ENCODE measurements at places on chromosomes 12 and 14.

DNA sequence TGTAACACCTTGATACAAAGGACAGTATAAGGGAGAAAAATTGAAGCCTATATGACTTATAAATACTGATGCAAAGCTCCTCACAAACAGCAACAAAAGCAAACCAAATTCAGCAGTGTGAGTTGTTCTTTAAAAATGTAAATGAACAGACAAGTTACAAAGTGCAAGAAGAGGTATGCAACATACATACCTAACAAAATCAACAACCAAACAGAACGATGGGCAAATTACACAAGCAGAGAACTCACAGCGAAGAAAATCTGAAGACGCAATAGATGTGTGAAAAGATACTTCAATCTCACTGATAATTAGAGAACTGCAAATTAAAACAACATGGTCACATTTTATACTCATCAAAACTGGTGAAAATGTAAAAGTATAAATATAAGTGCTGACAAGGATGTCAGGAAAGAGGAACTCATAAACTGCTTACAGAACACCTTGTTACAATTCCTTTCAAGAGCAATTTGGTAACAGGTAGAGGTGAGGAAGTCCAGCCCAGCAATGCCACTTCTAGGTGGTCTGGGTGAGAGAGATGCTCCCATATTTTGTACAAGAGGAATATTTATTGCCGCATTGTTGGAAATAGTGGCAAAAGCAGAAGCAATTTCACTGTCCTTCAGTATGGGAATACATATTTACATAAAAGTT lies 47.3 kb downstream of the CORO1C start:
- DNase-seq, result no peak

DNA sequence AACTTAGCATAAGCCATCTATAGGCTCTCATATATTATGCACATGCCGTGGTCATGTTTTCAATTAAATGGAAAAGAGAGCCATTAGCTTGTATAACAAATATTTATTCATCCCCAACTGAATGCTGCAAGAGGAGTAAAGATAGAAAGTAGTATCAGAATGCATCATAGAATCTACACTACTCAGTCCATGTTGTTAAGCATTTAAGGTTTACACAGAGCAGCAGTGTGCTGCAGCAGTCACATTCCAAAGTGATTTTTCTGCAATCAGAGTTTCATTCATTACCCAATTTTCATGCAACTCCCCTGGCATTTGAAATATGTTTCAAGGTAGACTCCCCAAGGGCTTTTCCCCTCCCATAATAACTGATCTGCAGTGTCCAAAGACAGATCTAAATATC lies 82.2 kb upstream of the LMO3 start:
- DNase-seq, result no peak

- DNase-seq, result no peak
Measured at GRCh38 chr12:85603556-85603955, 232.7 kb downstream of the RASSF9 start.

DNA sequence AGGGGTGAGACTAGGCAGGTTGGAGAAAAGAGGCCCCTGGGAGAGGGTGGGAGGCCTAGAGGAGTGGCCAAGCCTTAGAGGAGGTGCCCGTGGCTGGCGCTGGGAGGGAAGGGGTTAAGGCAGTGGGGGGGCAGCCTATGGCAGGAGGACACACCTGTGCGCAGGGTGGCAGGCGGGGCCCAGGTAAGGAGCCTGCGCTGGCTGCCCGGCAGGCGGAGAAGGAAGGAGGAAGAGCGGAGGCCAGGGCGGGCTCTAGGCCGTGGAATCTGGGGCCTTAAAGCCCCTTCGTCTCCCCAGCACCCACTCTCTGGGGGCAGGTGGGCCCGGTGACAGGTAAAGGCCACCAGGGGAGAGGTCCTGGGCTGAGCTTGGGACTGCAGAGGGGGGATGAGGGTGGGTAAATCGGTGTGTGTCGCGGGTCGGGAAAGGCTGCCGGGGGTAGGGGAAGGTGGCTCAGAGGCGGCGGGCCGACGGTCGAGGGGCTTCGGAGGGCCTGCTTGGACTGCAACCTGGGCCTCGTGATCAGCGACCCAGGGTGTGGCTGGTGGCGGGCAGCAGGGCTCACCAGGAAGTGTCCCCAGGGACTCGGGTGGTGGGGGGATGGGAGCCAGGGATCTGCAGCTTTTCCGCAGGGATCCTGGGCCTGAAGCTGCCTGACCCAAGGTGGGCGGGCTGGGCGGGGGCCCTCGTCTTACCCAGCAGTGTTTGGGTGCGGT lies 7.3 kb downstream of the PHB2 start:
- DNase-seq, result no peak

- no peak for DNase-seq
Measured at GRCh38 chr12:100833282-100833681, 38.7 kb downstream of the ANO4 start.

GRCh38 chr14:102297436-102298170 lies 7.4 kb downstream of the MOK start:
- DNase-seq, result no peak

DNA sequence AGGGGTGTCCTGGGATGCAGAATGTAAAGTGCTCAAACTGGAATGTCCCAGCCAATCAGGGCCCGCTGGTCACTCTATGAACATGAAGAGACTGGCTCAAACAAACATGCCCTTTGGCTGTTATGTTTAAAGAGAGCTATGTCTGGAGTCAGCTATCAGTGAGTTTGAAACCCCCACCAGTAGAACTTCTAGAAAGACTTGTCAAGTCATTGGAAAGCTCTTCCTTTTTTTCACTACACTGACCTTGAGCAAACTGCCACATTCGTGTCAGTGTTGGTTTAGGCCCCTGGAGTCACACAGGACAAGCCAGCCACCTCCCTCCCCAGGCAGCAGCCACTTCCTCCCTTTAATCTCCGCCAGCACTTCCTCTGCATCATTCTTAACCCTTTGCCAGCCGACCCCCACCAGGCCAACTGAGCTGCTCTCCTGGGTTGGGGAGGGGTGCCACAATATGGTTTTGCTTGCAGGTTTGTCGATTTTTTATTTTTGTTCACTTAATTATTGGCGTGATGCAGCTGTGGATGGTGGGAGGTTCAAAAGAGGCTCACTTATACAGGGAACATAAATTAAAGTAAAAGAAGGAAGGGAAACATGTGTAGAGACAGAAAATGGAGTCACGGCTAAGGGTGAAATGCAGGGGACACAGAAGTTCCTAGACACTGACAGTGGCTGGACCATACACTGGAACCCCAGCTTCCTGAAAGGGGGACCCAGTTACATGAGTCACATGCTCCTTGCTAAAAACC lies 25.3 kb downstream of the CMKLR1 start:
- peak; percentile 19 for DNase-seq

DNA sequence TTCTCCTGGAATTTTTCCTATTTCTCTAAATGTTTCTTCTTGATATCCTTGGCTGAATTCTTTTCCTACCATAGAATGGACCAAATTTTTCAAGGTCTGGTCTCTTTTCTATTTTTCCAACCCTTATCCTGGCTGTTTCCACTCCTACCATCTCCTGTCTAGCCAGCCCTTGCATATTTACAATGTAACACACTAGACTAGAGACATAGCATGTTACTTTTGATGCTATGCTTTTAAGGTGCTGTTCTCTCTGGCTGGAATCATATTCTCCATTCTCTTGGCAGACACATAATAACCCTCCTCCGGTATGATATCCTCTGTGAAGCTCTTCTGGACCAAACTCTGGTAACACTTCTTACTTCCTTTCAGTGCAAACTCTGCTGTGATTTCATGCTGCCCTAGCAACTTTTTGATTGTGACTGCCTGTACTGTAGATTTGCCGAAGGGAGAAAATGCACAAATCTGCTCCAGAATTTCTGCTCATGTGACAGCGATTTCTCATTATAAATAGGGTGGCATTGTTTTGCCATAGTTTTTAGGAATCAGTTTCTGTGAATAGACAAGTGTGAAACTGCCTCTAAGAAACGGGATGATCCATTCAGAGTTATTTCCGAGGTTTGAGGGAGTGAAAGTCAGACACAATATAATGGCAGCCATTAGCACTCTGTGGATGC lies 284.4 kb downstream of the MDGA2 start:
- DNase-seq, result no peak

DNA sequence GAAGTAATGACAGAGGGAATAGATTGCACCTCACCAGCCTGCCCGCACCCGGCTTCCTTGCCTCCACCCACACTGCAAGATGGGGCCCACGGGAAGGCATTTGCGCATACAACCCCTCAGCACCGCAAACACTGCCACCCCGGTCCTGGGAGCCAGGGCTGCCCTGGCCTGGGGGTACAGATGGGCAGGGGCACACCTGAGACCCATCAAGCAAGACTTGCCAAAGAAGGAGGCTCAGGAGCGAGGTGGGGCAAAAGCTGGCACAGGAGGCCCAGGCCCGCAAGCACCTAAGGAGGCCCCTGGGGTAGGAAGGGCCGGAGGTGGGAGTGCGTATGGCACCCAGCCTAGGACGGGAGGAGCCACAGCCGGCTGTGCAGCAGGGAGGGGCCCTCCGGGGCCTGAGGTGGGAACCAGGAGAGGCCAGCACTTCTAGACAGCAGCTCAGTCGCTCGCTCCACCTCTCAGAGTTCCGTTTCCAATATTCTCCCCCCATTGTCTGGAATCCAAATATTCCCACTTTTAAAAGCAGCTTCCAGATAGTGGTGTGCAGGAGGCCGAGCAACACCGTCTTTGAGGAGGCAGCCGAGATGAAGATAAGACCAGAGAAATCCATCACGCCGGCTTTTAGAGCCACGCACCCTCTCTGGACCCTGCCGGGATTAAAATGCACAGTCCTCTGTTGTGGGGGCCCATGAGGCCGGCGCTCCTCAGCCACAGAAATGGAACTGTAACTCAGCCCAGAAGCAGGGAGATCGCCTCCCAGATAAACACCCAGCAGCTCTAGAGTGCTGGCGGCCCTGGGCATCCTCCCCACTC lies 12.2 kb upstream of the C14orf180 start:
- no peak for DNase-seq

DNA sequence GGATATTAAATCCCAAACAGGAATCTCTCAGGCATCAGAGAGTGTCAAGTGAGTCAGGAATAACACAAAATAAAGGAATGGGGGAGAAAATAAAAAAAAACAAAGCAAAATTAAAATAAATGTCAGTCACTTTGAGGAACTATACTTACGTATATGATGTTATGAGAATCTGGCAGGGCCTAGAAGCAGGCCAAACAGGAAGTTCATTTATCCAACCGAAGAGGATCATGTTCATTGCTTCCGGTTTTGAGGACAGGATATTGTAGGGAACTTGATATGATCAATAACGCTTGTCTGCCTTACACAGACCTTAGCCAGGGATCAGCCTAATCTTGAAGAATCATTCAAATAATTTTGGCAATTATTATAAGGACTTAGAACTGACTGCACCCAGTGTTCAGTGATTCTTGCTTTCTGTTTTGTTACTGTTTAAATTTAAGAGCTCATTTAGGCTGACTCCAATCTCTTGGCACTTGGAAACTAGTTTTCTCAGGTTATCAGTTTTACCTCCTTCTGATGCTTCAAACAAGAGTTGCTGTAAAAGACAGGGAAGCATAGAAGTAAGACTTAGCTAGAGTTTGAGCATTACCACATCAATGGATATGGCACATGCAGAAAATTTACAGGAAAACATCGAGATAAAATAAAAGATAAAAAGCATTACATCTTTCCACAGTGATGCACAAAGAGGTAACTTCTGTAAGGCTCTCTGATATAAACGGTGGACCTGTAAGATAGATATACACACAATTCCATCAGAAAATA lies 53.4 kb downstream of the ZFC3H1 start:
- DNase-seq, result no peak

- peak; percentile 81 for DNase-seq
Measured at GRCh38 chr14:97458661-97459579, 661.7 kb downstream of the VRK1 start.

GRCh38 chr14:24920265-24921075 lies 129.5 kb downstream of the STXBP6 start:
- DNase-seq, result no peak

GRCh38 chr12:30610718-30611117 lies 85.0 kb downstream of the IPO8 start:
- DNase-seq, result no peak

- no peak for DNase-seq
Measured at GRCh38 chr12:33247625-33248024, 192.0 kb downstream of the SYT10 start.

GRCh38 chr14:100761481-100761880 lies 34.8 kb downstream of the DLK1 start:
- DNase-seq, result no peak

DNA sequence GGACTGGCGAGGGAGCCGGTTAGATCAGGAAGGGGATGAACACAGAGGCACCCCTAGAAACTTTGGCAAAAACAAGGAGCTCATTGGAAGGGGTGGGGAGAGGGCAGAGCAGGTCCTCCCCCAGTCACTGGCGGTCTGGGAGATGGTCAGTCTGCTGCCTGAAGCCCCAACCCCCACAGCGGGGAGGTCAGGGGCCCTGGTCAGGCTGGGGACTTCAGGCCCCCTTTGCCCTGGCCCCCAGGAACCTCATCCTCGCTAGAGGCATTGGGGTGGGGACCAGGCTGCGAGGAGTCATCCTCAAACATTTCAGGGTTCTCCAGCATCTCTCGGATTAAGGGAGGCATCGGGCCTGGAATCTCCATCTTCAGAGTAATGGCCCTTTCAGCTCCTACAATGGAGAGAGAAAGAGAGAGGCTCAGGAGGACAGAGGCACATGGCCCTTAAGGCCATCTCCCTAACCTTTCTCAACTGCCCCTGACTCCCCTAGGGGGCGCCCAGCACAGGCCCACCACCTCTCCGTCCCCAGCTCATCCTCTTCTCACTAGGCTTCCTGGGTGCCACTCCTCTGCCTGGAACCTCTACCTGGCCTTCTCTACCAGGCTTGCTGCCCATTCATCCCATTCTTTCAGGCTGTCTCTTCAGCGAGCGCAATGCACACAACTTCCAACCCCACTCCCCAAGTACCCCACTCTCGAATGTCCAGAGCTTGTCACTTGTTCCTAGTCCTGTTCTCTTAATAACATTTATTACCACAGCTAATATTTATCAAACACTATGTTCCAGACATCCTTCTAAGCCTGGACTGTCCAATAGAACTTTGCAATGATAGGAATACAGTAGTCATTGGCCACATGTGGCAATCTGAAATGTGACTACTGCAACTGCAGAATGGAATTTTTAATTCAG lies 4.7 kb upstream of the ITGB7 start:
- DNase-seq, result no peak

GRCh38 chr12:96237035-96237434 lies 42.9 kb downstream of the ELK3 start:
- DNase-seq, result no peak

DNA sequence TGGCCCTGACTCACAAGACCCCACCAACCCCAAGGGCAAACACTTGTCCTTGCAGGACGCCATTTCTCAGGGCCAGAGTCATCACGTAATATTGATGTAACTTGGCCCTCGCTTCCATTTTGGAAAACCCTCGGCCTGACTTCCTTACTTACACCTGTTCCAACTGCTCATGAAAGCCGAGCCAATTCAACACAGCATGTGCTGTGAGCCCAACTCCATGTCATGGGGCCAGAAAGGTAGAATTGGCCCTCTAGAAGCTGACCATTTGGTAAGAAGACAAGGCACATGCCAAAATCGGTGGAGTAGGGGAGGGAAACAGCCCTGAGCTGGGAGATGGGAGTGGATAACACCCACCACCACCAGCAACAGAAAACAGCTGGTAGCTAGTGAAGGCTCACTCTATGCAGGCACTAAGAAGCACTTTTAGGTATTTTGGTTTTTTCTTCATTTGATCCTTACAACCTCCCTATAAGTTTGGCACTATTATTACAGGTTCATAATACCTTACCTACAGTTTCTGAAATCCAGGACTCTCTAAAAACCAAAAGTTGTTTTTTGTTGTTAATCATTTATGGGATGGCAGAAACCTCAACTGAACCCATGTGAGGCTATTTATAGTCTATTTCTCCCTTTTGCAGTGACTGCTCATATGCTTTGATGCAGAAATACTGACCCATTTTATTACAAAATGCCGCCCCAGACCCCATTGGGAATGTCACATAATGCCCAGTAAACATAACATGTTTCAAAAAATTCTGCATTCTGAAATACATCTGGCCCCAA lies 6.5 kb downstream of the TTC7B start:
- no peak for DNase-seq

Data from stimulated activated CD4-positive, alpha-beta T cell treated with anti-CD3 and anti-CD28 coated beads, Interleukin-2, amount 100 ng/mL, for 24 hours (primary cell).